ENCODE measurements at places on chromosomes 4 and X. TPM values are rescaled to one million over a fixed set of nuclear protein-coding genes. Genes with fewer than 3 reads are reported as not detected.

Gene TIGD4
- total RNA-seq: not detected

Gene PUDP
- total RNA-seq: 9.7 TPM

Gene MSANTD1
- total RNA-seq: 0.84 TPM

Gene CENPI
- total RNA-seq: 1.3 TPM

Gene TMEM165
- total RNA-seq: 42.9 TPM

Gene IGSF1
- total RNA-seq: 0.64 TPM

Gene SPANXA1
- total RNA-seq: not detected

Gene PLK4
- 0.29 TPM for total RNA-seq

Gene CDX4
- total RNA-seq: not detected

Data from right lobe of liver (tissue), 6 donors.